ENCODE measurements at places on chromosomes 2 and 18.
A peak's percentile ranks its signal among the peaks of the same experiment; 100 is the strongest.

DNA sequence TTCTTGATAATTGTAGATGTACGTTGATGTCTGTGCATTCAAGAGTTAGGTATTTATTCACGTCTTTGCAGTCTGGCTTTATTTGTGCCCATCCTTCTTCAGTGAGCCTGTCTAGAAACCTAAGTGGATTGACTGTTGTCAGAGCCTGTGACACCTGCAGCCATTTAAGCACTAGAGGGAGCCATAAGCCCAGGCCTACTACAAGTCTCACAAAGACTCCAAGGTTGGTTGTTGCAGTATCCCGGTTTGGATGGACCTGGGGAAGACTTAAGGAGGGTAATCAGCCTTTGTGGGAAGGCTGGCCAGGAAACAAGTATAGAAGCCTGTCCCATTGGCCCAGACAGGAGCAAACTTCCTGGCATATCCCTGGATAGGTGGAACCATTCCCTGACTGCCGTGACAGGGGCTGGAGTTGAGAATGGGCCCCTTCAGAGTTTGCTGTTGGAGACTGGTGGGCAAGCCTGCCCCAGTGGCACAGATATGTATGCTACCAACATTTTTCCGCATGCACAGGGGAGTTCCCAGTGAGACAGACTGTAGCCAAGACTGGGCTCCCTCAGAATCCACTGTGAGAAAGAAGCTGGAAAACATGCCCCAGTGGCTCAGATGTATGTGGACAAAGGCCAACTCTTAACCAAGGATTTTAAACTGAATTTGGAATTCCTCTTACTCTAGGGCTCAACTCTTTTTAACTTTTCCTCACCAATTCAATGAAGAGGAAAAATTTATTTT lies 9.3 kb upstream of the LRRC30 start:
- DNase-seq: peak; percentile 68

GRCh38 chr2:236661061-236661761 lies 91.6 kb downstream of the ACKR3 start:
- DNase-seq: peak; percentile 67

DNA sequence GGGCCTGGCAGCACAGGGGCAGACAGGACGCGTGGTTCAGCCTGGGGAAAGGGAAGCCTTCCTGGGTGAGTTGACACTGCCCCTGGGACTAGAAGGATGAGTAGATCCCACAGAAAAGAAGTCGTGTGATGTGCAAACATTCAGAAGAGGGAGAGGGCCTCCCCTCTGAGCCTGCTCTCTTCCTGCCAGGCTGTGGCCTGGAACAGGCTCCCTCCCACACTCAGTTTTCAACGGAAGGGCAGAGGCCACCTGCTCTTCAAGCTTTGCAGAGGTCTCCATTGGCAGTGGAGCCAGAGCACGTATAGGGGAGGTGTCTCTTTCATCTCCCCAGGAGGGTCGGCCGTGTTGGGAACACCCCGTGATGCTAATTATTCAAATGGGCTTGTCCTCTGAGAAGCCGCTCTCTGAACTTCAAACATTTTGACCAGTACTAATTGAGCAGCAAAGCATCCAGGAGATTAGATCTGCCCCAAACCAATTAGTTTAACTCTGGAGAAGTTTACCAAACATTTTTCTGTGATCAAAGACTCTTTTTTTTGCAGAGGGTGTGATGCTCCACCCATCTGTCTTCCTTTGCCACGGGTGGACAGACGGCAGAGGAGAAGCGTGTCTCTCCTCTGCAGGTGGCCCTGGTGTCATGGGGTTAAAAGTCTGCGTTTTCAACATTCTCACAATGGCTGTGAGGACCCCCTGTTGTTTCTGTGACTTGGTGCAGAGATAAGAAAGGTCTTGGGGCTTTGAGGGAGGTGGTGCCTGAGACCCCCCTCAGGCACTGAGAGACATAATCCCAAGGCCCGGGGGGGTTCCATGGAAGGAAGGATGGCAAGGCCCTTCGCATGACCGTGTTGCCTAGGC lies 29.5 kb upstream of the ODC1 start:
- no peak for DNase-seq

- no peak for DNase-seq
Observed at GRCh38 chr2:73855526-73855925, 26.8 kb downstream of the STAMBP start.

- DNase-seq: no peak
Observed at GRCh38 chr2:43737855-43738254, 36.0 kb upstream of the DYNC2LI1 start.

DNA sequence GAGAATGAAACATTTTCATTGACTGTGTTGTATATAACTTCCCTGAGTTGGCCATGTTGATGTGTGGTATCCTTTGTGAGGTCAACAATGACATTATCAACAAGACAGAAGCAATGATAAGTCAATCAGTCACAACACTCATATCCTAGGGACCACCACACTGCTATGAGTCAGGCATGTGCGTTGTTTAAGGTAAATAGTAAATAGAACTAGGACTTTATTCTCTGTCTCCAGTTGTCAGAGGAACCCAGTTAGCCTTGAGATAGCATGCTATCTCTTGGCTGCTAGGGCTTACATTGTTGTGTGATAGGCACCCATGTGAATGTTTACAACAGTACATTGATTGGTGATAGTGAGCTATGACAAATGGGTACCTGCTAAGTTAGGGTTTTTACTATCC lies 37.3 kb downstream of the GPD2 start:
- no peak for DNase-seq

DNA sequence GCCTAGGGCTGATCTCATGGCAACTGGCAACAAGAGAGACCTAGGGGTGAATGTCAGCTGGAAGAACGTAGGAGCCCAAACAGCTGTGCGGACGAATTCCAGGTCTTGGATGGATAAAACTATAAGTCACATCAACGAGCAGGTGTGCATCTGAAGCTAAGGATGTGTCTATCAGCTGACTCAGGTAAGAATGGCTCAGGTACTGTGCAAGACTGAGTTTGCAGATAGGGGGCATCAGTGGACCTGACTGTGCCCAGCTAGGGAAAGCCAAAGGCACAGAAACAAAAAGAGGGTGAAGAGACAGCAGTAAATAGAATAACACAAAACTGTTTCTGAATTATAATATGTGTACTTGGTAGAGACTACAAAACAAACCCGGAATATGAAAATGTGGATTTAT lies 357.3 kb downstream of the ZEB2 start:
- peak; percentile 2 for DNase-seq

DNA sequence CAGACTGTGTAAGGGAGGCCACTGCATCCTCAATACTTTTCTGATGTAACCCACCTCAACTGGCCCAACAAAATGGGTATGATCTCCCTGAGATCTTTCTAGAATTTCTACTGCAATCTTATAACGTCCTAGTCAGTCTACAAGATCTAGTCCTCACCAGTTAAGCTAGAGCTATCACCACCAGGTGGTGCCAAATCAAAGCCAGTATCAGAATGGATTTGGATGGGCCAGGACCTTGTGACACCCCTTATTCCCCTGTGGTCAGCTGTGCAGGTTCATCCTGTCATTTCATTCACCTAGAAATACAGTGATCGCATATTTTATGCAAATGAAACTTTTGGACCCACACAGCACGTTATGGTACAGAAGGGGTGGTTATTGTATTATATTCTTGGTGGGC lies 90.3 kb downstream of the OLA1 start:
- peak; percentile 54 for DNase-seq

DNA sequence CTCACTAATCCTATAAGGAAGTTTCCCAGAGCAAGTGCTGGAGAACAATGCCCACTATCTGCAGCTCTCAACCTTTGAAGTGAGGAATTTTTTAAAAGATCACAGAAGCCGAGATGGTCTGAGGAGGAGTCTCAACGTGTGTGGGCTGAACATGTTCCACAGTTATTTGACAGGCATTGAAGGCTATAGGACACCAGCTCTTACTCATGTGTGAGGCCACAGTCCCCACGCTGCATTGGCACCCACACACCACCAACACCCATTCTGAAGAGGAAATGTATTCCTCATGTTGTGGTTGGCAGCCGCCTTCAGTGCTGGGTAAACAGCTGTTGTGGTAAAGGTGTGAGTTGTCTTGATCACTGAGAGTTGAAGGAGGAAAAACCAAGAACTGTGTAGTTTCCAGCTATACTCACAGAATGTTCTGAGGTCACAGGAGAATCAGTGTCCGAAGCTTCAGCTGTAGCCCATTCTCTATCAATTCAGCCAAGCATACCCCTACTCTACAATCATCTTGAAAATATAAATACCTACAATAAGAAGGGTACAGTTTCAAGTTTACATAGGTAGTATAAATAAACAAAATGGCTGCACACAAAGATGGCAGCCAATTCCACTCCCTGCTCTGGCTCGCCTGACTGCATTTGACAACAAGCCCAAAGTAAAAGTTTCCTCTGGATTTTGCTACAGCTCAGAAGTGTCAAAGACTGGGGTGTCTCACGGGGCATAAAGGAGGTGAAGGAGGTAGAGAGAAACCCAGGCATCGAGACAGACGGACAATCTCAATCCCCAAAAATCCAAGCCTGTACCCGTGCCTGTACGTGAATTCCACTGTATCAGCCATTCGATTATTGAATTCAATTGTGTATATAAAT lies 12.1 kb downstream of the CD226 start:
- no peak for DNase-seq

DNA sequence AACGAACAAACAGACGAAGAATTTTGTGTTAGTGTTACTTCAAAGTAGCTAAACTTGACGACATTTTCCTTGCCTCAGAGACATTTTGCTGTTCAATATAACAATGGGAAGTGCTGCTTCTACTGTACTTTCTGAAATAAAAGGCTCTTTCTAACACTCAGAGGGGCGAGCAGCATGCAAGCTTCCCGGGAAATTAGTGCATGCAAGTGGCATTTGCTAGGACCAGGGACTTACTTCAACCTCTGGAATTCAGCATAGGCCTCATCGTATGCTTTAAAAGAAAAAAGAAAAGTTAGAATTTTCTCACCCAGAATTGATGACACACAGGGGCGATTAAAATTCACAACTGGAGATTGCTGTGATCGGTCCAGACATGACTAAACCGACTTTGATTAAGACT lies 62.5 kb upstream of the LPIN2 start:
- DNase-seq: no peak

DNA sequence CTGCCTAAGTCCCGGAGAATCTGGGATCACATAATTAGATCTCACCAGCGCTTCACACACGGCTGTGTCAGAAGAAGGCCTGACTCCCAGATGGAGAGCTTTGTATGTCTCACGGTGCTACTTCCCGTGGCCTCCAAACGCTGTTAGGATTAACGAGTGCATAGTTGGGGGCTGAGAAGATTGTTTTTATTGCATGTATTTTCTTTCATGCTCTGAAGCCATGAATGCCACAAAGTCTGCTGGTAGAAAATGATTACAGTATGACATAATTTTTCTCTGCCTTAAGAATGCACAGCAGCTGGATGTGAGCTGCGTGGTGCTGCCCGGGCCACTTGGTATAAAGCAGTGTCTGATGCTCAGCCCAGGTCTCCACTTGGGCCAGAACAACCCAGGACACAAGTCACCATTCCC lies 166.5 kb downstream of the SEPTIN10 start:
- peak; percentile 71 for DNase-seq

- no peak for DNase-seq
Observed at GRCh38 chr2:207697411-207697810, 14.0 kb upstream of the CCNYL1 start.

DNA sequence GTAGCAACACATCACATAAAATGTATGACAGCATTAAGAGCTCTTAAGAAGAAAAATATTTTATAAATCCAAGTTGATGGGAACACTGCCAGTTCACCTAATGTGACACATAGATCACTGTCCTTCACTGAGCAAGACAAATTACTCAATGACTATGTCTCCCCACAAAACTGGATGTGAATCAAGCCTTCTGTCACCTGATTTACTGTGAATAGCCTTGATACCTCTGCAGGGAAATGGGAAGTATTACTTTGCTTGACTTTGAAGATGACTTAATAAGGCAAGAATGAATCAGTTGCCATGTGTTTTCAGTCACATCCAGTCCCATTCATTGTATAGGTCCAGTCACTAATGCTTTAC lies 94.6 kb downstream of the NYAP2 start:
- no peak for DNase-seq

GRCh38 chr18:41842886-41843285 lies 112.1 kb upstream of the PIK3C3 start:
- DNase-seq: no peak

DNA sequence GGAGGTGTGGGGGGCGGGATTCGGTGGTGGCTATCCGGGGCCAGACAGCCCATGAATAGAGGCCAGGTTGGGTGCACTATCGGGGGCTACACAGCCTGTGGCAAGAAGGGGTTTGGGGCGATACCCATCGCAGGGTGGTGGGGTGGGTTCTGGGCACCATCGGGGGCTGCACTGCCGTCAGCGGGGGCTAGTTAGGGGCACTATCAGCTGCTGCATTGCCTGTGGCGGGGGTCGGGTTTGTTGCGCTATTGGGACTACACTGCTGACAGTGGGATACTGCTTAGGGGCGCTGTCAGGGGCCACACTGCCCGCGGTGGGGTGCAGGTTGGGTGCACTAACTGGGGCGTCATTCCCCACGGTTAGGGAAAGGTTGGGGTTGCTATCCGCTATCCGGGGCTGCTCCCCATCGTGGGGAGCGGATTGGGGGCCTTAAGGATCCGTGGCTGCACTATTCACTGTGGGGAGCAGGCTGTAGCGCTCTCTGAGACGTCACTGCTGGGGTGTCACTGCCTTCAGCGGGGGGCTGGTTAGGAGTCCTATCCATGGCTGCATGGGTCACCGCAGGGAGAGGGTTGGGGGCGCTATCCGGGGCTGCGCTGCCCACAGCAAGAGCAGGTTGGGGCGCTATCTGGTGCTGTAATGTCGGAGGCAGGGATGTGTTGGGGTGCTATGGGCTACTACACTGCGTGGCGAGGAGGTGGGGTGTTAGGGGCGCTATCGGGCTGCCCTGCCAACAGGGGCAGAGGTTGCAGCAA lies 76.5 kb upstream of the SLC35G4 start:
- no peak for DNase-seq

GRCh38 chr2:70926042-70926441 lies 9.7 kb upstream of the ATP6V1B1 start:
- DNase-seq: no peak

GRCh38 chr2:105437708-105438103 lies 38.9 kb upstream of the FHL2 start:
- DNase-seq: peak; percentile 38

- no peak for DNase-seq
Observed at GRCh38 chr2:73091696-73092095, 20.2 kb upstream of the SFXN5 start.

DNA sequence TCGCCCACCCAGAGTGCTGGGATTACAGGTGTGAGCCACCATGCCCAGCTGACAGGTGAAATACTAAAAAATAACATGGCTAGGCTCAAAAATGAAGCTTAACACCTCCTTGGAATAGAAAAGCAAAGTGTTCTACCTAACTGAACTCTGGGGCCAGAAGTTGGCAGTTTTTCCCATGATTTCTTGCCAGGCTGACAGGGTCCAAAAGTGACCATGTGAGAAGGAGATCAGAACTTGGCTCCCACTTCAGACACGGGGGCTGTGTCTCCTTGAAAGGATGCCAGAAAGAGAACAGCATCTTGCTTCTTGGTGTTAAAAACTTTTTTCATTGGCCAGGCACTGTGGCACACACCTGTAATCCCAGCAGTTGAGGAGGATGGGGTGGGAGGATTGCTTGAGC lies 47.0 kb downstream of the BMPR2 start:
- DNase-seq: no peak

DNA sequence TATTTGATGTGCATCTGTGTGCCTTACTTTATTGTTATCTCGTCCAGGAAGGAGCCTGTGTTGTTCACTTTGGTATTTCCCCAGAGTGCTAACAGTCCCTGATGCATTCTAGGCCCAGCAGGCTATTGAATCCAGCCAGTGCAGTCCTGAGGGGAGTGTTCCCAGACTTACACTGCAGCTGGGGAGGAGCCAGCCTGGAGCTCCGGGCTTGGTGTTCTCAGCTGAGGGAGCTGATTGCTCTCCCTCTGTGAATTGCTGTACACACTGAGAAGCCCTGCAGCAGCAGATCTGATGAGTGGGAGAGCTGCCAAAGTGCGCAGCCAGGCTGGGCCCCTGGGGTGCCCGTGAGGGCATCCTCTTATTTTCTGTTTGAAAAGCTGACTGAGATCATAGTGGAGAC lies 159.2 kb downstream of the GALNT3 start:
- DNase-seq: no peak
